ENCODE measurements at places on chromosomes 11 and 22. TPM values are rescaled to one million over a fixed set of nuclear protein-coding genes. Genes with fewer than 3 reads are reported as not detected.

DNA sequence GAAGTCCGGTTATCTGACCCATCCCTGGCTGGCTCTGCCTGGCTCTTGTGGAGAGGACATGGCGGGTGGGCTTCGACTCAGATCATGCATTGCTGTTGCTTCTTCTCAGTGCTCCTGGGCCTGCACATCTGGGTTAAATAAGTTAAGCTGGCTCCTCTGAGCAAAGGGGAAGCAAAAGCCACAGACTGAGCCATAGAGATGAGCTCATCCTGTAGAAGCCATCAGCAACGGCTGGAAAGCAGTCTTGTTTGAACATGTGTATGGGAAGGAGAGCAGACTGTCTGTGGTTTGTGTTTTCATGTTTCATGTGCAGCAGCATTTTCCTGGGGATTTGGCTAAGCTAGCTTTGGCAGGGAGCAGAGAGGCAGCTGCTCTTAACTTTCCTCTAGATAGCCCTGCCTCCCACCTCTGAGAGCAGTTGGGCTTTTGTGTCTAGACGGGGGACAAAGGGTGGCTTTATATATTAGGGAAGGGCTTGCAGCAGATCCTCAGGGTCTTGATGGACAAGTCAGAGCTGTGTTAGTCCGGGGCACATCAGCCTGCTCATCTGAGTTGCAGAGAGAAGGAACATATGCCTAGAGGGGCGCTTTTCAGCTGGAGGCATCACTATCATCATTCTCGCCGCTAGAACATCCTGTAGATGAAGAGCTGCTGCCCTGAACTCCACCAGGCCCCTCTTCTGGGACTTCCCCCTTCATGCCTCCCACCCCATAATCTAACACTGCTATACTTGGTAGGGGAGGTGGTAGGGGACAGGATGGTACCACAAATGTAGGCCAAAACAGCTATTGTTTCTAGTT lies 14.9 kb downstream of the DCPS start:
- peak; percentile 97 for DNase-seq

DNA sequence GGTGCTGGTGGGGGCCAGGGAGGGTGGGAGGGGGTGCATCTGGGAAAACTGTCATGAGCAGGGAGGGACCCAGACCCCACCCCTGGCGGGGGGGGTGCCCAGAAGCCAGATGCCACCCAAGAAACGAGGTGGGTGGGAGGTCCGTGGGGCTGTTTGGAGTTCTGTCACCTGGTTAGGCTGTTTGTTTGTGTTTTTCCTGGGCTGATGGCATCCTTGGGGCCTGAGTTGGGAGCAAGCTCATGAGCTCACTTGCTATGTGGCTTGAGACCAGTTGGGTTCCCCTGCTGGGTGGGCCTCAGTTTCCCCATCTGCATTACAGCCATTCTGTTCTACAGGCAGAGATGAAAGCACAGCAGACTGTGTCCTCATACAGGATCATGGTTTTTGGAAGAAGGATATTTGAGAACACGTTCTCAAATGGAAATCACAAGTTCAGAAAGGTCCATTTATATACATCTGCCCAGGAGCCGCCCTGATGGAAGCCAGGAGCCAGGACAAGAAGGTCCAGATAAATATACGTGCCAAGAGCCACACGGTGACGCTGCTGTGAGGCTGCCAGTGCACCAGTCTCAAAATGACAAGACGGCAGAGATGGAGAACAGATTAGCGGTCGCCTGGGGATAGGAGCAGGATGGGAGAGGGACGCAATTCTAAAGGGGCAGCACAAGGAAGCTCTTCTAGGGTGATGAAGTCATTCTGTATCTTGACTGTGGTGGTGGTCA lies 312.9 kb downstream of the MN1 start:
- no peak for DNase-seq

GRCh38 chr11:117872420-117872961 lies 4.0 kb downstream of the FXYD6 start:
- DNase-seq = no peak

DNA sequence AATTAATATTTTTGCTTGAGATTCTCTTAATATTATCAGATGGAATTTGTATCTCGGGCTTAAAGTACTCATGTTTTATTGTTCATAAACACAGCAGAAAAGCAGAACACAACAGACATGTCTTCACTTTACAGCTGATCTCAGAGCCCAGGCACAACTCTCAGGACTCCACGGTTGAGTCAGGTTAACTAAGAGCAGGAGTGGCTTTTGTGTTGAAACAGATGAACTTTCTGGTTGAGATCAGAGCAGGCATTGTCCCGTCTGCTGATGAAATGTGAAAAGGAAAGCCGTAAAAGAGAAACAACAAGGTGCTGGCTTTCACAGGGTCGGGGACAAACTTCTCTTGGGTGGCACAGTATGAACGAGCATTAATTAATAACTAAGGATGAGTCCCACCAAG lies 49.0 kb downstream of the JHY start:
- no peak for DNase-seq

DNA sequence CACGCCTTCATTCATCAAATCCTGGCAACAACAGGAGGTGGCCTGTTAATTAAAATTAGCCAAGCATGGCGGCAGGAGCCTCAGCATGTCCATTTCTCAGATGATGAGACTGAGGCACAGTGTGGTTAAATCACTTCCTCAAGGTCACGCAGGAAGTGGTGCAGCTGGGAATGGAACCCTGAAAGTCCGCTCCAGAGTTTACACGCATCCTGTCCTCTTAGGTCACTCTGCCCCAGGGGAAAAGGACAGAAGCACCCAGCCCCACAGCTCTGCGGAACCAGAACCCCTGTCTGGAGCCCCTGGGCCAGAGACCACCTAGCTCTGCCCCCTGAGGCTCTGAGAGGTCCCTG lies 19.6 kb downstream of the RPL3 start:
- no peak for DNase-seq

DNA sequence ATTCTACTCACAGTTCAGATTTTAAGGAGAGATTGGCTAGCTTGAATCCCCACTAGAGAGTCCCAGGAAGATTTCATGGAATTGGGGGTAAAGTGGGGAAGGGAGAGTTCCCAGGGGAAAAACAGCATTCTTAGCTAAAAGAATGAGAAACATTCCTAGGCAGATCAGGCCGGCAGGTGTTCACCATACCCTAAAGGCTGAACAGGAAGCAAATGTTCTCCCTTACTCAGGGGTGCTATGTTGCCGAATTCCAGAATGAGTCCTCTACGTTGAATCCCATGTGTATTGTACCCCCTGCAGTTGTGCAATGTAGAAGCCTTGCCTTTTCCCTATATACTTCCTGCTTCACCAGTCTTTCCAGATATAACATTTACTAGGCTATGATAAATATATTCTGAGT lies 135.2 kb upstream of the NCAM1 start:
- DNase-seq = no peak

DNA sequence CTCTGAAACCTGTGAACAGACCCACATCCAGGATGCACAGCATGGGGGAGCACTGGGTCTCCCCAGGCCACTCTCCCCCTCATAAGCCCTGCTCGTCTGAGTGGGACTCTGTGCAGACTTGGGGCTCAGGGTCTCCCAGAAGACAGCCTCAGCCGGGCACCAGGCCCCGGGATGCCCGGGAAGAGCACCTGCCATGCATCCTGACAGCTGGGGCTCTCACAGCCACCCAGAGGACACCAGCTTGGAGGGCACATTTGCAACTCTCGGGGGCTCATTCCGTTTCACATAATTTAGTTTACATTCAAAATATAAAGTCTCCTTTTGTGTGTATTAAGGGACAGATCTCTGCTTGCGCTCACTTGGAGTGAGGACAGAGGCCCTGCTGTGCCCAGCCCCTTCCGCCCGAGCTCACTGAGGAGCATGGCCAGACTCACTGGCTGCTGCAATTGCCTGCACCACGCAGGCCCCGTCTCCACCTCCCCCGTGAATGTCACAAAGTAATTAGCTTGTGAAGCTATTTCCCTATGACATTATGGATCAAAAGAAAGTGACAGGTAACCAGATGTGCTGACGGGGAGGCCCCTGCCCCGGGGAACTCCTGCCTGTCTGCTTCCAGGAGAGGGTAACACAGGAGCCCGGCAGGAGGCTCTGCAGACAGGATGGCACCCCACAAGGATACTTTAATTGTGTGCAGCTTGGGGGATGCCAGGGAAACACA lies 275.6 kb downstream of the BRD1 start:
- no peak for DNase-seq

GRCh38 chr11:2301631-2302305 lies at the start of the genes C11orf21 and TSPAN32:
TSS of gene C11orf21 (minus strand) at chr11:2301918. CDS start at chr11:2301808, 110 bp downstream.
TSS of gene TSPAN32 (plus strand) at chr11:2302013. CDS start at chr11:2302150, 137 bp downstream.
- peak; percentile 3 for DNase-seq

DNA sequence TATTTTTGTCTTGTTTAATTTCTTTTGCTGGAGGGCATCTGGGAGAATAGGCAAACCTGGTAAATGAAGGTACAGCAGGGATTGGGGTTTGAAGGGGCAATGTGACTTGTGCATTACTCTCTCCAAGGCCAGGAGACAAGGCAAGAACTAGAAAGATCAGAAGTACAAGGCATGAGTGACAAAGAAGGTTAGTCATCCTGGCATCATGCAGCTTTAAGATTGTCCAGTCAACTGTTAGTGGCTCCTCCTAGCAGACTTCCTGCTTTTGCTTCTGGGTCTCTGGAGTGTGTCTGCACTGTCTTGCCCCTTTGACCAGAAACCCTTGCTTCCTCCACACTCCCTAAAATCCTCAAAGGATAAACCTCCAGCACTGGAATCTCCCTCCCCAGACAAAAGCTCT lies 27.2 kb upstream of the GLYATL1 start:
- DNase-seq = peak; percentile 43

GRCh38 chr11:62508336-62509058 lies 38.1 kb downstream of the AHNAK start:
- DNase-seq = peak; percentile 36

DNA sequence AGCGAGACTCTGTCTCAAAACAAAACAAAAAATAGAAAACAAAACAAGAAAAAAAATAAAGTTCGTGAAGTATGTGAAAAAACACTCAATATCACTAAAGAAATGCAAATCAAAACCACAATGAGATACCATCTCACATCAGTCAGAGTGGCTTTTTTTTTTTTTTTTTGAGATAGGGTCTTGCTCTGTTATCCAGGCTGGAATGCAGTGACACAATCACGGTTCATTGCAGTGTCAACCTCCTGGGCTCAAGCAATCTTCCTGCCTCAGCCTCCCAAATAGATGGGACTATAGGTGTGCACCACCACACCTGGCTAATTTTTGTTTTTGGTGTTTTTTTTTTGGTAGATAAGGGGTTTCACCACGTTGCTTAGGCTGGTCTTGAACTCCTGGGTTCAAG lies 37.5 kb downstream of the ATG16L2 start:
- no peak for DNase-seq

DNA sequence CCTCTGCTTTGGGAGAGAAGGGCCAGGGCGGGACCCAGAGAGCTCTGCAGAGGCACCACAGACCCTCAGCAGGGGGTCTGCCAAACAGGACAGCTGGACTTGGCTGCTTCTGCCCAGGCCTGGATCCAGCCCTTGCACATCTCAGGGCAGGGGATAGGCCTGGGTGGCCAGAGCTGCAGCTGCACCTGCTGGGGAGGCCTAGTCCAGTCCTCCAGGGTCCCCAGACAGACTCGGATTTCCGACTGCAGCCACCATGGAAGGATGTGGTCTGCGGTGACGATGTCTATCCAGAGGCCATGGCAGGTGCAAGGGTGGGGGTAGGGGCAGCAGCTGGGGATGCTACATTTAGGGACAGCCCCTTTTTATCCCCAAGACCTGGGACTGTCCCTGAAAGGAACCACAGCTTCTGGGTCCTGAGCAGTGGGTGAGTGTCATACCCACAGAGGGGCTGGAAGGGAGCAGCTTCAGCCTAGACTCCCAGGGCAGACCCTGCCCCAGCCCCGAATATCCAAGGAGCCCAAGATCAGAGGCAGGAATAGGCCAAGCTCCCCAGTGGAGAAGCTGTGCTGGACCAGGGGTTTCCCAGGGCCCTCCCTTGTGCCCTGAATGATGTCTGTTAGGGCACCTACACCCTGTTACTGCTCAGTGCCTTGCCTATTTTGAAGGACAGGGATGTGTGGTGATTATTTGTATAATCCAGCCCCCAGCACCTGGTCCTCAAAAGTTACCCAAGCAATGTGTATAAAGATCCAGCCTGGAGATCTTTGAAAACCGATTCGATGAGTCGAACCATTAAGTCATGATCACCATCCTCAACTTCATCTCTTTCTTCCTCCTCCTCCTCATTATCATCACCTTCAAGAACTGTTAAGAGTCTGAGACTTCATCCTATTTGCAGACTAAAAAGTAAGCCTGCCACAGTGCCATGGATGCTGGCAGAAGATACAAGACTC lies 2.5 kb upstream of the IGLL5 start:
- no peak for DNase-seq

DNA sequence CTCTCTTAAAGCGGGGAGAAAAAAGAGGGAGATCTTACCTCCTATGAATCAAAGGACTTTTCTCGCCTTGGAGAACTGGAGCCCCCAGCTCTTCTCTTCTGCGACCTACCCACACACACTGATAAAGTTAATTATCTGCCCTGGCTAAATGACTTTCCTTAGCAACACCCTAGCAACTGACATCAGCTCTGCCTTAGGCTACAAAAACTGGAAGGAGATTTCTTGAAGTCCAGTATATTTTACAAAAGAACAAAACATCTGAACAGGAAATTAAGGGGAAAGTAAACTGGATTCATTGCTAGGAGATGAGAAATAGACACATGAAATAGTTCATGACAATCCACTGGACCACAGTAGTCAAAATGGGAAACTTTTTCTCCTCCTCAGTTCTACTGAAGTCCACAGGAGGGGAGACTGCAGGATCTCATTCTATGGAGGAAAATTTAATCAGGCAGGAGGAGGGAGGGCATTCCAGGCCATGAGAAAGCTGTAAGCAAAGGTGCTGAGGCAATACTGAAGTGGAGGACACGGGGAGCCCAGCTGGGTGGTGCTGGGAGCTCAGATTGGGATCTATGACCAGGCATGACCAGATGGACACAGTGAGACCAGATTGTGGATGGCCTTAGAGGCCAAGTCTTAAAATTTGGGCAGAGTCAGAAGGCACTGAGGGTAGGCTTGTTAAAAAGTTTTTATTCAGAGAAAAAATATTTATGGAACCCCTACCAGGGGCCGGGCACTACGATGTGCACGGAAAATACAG lies 3.7 kb upstream of the SPON1 start:
- no peak for DNase-seq

DNA sequence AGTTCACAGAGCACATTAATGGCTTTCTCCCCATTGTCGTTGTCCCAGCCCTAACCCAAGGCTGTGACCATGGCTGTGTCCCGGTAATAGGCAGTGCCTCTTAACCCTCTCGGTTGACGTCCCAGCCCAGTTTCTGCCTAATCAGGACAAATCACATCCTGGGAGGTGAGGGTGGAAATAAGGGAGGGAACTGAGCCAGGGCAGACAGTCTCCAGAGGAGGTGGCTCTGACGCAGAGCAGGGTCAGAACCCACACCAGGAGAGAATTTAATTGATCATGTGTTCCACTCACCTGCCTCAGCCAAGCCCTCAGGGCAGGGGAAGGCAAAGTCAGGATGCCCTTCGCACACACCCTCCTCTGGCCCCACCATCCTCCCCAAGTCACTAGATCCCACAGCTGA lies 17.0 kb downstream of the SLC43A1 start:
- DNase-seq = no peak

Gene BEST1
- 1.4 TPM for polyA plus RNA-seq

Gene POU2AF1
- polyA plus RNA-seq = not detected

Gene RCOR2
- polyA plus RNA-seq = 2.4 TPM

Gene OR4A16
- polyA plus RNA-seq = not detected

Gene RFPL1
- polyA plus RNA-seq = not detected

Gene LMO2
- not detected for polyA plus RNA-seq

Gene CRYBA4
- not detected for polyA plus RNA-seq

Gene CNTN5
- not detected for polyA plus RNA-seq

Gene RBMXL2
- not detected for polyA plus RNA-seq

Gene OR51B4
- 0.11 TPM for polyA plus RNA-seq

Gene CEND1
- 4.0 TPM for polyA plus RNA-seq

Measured in IMR-90 (cell line).